ENCODE measurements at places on chromosomes 4 and X.

DNA sequence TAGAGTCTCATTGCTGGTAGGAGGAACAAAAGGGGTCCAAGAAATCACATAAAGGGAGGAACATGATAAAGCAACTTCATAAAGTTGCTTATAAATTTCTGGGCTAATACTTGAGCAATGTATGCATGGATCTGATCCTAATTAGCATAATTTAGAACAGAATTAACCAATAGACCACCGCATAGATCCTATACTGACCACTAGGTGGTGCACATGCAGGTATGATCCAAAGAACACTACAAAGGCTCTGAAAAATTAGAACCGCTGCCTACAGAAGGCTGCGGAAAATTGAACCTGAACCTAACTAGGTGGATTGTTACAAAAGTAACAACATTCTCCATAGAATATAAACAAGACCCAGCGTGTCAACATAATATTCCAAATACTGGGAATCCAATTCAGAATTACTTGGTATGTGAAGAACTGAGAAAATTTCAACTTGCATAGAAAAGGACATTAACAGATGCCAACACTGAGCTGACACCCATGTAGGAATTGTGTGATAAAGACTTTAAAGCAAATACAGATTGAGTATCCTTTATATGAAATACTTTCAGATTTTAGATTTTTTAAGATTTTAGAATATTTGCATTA is 23.3 kb downstream of the BRCC3 start:
- DNase-seq: no peak

DNA sequence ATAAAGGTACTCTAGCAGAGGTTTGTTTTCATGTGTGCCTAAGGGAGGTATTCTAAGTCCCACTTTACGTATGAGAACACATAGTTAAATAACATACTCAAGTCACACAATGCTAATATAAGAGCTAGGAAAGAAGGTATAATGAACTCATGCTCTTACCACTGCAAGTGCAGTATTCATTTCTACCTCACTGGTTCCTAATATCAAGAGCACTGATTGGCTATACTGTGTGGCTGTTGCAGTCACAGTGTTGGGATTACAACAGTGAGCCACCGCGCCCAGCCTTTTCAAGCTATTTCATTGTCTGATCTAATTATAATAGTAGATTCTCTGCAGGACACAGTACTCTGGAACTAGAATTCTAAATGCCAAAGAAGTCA is 84.0 kb downstream of the PDS5A start:
- no peak for DNase-seq

DNA sequence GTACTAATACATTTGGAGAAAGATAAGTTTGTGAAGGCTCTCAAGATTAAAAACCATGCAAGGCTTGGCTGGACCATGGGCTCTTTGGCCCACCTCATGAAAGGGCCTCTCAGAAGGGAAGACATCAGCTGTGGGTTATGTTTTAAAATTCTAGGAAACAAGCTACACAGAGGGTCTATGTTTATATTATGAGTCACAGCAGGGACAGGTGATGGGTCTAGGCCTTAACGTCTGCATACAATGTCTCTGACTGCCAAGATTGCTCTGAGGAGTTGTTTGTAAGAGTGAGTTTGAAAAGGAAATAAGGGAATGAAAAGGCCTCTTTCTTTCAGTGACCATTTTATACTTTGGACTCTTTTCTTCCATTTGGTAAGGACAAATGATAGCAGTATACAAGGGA is 77.0 kb upstream of the ARMCX2 start:
- no peak for DNase-seq

GRCh38 chrX:46727441-46727840 is 31.5 kb downstream of the SLC9A7 start:
- DNase-seq: no peak
